ENCODE measurements at places on chromosomes 11 and 22. TPM values are rescaled to one million over a fixed set of nuclear protein-coding genes. Genes with fewer than 3 reads are reported as not detected.
A peak's percentile ranks its signal among the peaks of the same experiment; 100 is the strongest.

DNA sequence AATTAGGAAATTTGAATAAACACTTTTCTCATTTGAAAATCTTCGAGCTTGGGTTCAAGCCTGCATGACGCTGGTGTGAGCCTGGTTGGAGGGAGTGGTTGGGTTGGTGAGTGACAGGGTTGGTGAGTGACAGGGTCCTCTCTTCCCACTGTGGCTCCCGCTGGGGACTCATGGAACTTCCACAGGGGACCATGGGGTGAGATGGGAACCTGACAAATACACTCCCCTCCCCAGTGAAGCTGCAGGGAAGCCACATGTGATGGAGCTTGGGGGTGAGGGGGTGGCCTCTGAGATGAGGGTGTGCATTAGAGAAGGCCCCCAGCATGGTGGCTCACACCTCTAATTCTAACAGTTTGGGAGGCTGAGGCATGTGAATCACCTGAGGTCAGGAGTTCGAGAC, 66.8 kb downstream of the RTL6 start:
- peak; percentile 13 for DNase-seq

DNA sequence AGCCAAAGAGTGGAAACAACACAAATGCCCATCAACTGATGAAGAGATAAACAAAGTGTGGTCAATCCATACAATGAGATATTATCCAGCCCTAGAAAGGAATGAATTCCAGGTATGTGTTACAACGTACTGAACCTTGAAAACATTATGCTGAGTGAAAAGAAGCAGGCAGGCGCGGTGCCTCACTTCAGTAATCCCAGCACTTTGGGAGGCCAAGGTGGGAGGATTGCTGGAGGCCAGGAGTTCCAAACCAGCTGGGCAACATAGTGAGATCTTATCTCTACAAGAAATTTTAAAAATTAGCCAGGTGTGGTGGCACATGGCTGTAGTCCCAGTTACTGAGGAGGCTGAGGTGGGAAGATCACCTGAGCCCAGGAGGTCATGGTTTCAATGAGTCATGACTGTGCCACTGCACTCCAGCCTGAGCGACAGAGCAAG, 24.6 kb upstream of the TESMIN start:
- no peak for DNase-seq

- peak; percentile 70 for DNase-seq
Measured at GRCh38 chr22:29772170-29772641, 5.0 kb downstream of the UQCR10 start.

The PIH1D2 gene
- total RNA-seq: 0.37 TPM

- DNase-seq: no peak
Measured at GRCh38 chr22:45493286-45493771, 9.4 kb upstream of the FBLN1 start.

- DNase-seq: peak; percentile 97
Measured at GRCh38 chr22:38843657-38844314, at the start of gene NPTXR. TSS of gene NPTXR (minus strand) at chr22:38844028.

DNA sequence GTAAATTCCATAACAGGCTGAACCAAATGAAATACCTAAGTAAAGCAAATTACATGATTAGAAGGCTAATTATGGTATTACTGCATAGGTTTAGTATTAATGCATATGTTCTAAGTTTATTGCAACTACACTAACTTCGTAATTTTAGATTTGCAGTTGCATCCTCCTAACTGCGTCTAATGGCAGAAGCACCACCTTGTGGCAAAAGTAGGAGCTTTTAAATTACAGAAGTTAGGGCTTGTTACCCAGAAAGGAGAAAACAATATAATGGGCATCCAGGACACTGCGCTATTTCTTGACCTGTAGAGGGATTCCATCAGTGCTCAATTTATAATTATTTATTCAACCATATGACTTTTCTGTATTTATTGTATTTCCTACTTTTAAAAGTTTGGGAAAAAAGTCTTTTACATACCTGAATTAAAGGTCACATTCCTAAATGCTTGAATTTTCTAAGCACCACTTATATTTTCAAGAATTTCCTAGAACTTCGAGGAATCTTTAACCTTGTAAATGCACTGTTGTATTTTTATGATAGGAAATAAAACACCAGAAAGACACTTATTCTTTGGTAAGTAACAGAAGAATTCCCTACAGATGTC, 16.3 kb upstream of the GPR83 start:
- no peak for DNase-seq

- DNase-seq: peak; percentile 75
Measured at GRCh38 chr11:8234425-8234821, 29.3 kb downstream of the LMO1 start.

GRCh38 chr11:107743191-107743590, 31.3 kb upstream of the SLN start:
- DNase-seq: no peak

- DNase-seq: no peak
Measured at GRCh38 chr11:70915158-70915985, 337.0 kb downstream of the SHANK2 start.

GRCh38 chr11:75503531-75504099, 22.1 kb downstream of the GDPD5 start:
- no peak for DNase-seq

- peak; percentile 98 for DNase-seq
Measured at GRCh38 chr11:2376751-2377451, at the start of gene CD81. TSS of gene CD81 (plus strand) at chr11:2377310. CDS start at chr11:2377550, 240 bp downstream.

DNA sequence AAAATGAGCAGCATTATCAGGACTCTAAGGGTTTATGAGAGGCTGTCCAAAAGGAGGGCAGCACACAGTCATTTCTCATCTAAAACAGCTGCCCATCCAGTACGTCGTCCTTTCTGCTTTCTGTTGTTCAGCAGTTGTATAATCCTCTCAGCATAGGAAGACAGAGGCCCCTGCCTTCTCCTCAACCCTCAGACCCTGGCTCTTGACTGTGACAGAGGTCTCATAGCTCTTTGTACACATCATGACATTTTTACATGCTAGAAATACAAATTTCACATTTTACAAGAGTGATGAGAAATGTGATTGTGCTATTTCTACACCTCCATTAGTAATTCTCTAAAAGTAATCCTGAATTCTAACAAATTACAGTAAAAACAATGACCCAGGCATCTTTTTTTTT, 36.2 kb upstream of the ZC3H12C start:
- DNase-seq: no peak

The F2 gene
- 0.33 TPM for total RNA-seq

DNA sequence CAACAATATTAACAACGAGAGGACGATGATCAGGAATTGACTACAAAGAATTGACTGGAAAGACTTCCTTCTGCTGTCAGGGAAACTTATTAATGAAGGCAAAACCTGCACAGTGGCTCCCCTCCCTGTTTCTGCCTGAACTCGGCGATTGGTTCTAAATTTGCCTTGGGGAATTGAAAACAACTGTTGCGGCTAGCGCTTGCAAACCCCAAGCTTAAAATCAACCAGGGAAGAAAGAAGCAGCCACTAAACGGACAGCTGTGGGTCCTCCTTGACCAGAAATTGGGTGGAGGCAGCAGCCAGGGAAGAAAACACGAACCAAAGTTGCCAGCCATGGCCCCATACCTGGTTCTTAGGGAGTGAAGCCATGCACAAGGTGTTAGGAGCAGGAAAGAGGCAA, 383.5 kb upstream of the CADM1 start:
- DNase-seq: no peak

All from H7 (cell line).